ENCODE measurements at places on chromosomes 7 and 10. TPM values are rescaled to one million over a fixed set of nuclear protein-coding genes. Genes with fewer than 3 reads are reported as not detected.

The JAKMIP3 gene
- polyA plus RNA-seq = 0.06 TPM

The CDH23 gene
- polyA plus RNA-seq = 0.01 TPM

The MDFIC gene
- 6.7 TPM for polyA plus RNA-seq

The CALHM1 gene
- not detected for polyA plus RNA-seq

The EEPD1 gene
- 2.6 TPM for polyA plus RNA-seq

The SLC39A12 gene
- 0.03 TPM for polyA plus RNA-seq

The SPDYE11 gene
- polyA plus RNA-seq = not detected

The ZNF736 gene
- 8.2 TPM for polyA plus RNA-seq

The CYP3A5 gene
- 4.5 TPM for polyA plus RNA-seq

The VENTX gene
- not detected for polyA plus RNA-seq

GRCh38 chr10:31678139-31678536 is 250.5 kb downstream of the ARHGAP12 start:
- peaks cover 4% of the 10 kb centered on the region for H3K4me1 ChIP-seq
- H3K36me3 ChIP-seq = no peaks in the 10 kb centered on the region
- DNase-seq = no peak
- no peak overlapping the region for H3K4me3 ChIP-seq
- no peak overlapping the region for H3K27ac ChIP-seq

- DNase-seq = no peak
- no peak overlapping the region for H3K4me3 ChIP-seq
These were observed 81.3 kb downstream of the SEMA3A start for GRCh38 chr7:84113286-84113685.

DNA sequence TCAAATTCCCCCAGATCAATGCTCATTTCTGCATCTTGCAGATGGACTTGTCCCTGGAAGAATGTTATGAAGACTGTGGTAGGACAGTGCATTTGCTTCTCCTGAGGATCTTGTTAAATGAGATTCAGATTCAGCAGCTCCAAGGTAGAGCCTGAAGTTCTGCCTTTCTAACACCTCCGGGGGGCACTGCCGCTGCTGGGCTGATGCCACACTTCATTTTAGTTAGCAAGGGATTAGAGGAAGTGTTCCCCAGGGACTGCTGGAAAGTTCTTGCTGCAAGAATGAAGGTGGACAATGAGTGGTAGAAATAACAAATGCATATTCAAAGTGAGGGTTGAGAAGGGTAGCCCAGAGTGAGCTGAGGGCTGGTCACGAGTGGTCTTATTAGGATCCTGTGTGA is 434.3 kb upstream of the AKR1E2 start:
- DNase-seq = no peak
- H3K4me1 ChIP-seq = no peaks in the 10 kb centered on the region
- no peaks in the 10 kb centered on the region for H3K36me3 ChIP-seq
- no peaks in the 10 kb centered on the region for H3K27me3 ChIP-seq

- H3K36me3 ChIP-seq = no peaks in the 10 kb centered on the region
- no peak overlapping the region for H3K4me3 ChIP-seq
- DNase-seq = no peak
These were observed 4.4 kb upstream of the LUC7L2 start for GRCh38 chr7:139355320-139355719.

DNA sequence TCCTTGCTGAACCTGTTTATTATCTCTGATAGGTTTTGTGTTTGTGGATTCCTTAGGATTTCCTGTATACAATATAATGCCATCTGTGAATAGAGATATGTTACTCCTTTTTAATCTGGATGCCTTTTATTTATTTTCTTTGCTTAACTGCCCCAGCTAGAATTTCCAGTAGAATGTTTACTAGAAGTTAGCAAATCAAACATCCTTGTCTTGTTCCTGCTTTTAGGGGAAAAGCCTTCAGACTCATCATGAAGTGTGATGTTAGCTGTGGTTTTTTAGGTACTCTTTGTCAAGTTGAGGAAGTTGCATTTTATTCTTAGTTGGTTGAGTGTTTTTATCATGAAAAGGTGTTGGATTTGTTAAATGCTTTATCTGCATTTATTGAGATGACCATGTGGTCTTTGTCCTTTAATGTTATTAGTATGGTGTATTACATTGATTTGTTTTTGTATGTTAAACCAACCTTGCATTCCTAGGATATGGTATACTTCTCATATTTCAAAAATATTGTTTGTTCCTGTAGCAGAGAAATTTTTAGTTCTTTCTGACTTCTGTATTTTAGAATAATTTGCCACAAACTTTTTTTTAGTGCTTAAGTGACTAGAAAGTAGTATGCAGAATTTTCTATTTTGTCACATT is 24.3 kb downstream of the PPP2R2D start:
- H3K27me3 ChIP-seq = no peaks in the 10 kb centered on the region
- H3K4me1 ChIP-seq = peaks cover 17% of the 10 kb centered on the region
- no peaks in the 10 kb centered on the region for H3K36me3 ChIP-seq
- no peak overlapping the region for H3K27ac ChIP-seq

- no peak overlapping the region for H3K4me3 ChIP-seq
- no peak overlapping the region for H3K27ac ChIP-seq
- no peaks in the 10 kb centered on the region for H3K27me3 ChIP-seq
- DNase-seq = no peak
- H3K4me1 ChIP-seq = no peaks in the 10 kb centered on the region
- H3K36me3 ChIP-seq = no peaks in the 10 kb centered on the region
These were observed 315.3 kb downstream of the CXCL12 start for GRCh38 chr10:44069573-44069972.

DNA sequence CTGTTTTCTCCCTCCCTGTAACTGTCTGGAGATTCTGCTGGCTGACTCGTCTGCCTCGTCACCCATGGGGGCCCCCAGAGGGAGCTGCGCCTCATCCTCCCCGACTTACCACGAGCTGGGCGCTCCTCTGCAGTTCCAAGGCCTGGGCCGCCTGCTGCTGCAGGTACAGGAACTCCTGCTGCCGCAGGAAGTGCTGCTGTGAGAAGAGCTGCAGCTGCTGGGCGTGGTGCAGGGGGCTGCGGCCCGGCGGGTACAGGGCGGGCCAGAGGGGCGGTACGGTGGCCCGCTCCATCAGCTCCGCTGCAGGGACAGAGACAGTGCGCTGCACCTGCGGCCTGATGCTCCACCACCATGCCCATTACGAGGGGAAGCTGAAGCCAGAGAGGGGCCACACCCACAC is 47.7 kb downstream of the TNRC18 start:
- no peak for DNase-seq
- H3K4me3 ChIP-seq = no peak overlapping the region
- no peak overlapping the region for H3K27ac ChIP-seq
- H3K27me3 ChIP-seq = no peaks in the 10 kb centered on the region

GRCh38 chr10:60703266-60704041 is 74.8 kb upstream of the CDK1 start:
- no peaks in the 10 kb centered on the region for H3K4me1 ChIP-seq
- H3K36me3 ChIP-seq = no peaks in the 10 kb centered on the region
- no peaks in the 10 kb centered on the region for H3K27me3 ChIP-seq
- no peak overlapping the region for H3K27ac ChIP-seq
- no peak for DNase-seq

DNA sequence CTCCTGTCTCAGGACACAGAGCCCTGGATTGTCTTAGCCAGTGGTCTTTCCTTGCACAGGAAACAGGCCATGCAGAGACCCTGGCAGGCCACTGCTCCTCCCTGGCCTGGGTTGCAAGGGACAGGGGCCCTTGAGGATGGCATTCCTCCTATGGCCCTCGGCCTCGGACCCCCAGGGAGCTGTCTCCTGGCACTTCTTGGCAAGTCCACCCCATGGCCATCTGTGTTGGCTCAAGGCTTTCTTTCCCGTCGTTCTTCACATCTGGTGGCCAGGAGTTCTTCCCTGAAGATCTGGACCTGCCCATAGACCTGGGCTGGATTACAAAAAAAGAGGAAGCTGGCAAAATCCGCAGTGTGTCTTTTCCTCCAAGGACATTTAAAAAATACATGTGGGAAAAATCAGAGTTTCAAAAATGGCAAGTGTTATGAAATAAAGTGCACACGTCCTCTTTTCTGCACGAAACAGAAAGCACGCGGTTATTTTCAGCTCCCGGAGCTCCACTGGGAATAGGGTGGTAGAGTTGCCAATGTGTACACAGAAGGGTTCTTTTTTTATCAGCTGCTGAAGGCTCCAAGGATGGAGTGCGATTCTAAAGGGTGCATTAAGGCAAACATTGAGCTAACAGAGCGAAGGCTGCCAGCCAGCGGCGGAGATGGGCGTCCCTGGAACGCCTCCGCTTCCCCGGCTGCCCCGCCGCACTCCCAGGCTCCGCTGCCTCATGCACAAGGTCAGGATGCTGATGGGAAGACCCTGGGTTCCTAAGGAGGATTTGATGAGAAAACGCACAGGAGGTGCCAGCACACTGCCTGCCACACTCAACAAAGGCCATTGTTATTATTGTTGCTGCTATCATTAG is 62.8 kb upstream of the FAM20C start:
- no peak for DNase-seq
- H3K27ac ChIP-seq = no peak overlapping the region
- no peak overlapping the region for H3K4me3 ChIP-seq
- H3K27me3 ChIP-seq = peaks cover 7% of the 10 kb centered on the region

DNA sequence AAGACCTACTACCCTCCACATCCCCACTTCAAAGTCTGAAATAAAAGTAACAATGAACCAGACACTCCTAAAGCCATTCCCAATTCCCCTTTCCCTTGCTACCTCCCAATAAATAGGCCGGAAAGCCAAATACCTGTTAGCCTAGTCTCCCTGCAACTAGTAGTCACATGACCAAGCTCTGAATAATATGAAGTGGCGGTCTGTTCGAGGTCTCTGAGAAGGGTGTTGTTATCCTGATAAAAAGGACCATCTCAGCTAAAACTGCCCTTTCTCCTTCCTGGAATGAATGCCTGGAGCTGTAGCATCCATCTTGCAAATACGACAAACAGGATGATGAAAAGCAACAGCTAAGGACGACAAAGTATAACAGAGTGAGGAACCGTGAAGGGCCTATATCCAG is 6.0 kb downstream of the KIF5B start:
- H3K27ac ChIP-seq = no peak overlapping the region
- no peak for DNase-seq
- peaks cover 6% of the 10 kb centered on the region for H3K36me3 ChIP-seq
- H3K4me1 ChIP-seq = peaks cover 41% of the 10 kb centered on the region
- no peak overlapping the region for H3K4me3 ChIP-seq

DNA sequence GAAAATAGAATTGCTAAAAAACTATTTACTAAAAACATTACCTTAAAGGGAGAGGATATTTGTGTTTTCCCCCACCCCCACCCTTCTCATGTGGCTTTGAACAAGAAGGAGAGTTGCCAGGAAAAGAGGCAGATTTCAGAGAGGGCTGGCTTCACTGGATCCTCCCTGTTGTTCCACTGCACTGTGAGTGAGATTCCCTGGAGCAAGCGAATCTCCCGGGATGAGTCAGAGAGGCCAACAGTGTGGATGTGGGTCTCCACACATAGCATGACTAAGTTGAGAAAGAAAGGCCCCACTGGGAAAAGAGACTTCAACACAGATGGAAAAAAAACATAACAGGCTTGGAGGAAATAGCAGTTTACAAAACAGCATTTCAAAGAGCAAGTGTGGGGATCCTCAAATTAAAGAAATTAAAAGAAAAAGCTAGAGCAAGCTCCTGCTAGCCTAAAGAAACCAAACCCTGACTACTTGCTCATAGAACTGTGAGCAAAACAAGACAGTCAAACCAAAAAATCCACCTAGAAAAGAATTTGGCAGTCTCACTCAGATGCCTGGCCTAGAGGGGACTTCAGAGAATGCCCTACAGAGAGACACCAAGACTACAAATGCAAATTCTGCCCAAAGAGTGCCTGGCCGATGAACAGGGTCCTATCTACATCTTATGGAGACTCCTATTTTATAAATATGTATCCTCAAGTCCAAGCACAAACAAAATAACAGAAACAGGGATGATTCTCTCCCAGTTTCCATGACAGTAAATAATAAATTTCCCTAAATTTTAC is 3.4 kb downstream of the CAV1 start:
- H3K27me3 ChIP-seq = no peaks in the 10 kb centered on the region
- H3K27ac ChIP-seq = peak overlapping the region; percentile 98
- H3K4me1 ChIP-seq = peaks cover 52% of the 10 kb centered on the region

DNA sequence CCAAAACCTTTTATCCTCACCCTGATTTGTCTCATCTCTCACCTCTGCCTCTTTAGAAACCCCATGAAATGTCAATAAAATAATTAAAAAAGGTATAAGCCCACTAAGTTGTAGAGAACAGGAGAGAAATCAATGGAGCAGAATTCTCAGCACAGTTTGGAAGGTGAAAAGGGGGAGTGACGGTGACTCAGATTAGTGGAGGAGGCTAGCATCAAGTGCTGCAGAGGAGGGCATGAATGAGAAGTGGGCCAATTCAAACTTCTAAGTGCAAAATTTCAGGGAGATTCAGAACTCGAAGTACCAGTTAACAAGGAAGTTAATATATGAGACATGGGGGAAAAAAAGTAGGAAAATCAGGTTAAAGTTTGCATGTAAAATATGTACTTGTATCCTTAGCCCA is 34.9 kb upstream of the ETV1 start:
- DNase-seq = no peak
- H3K27me3 ChIP-seq = no peaks in the 10 kb centered on the region
- no peaks in the 10 kb centered on the region for H3K36me3 ChIP-seq
- peaks cover 9% of the 10 kb centered on the region for H3K4me1 ChIP-seq
- no peak overlapping the region for H3K27ac ChIP-seq
- no peak overlapping the region for H3K4me3 ChIP-seq

GRCh38 chr7:78357709-78358108 is 559.1 kb downstream of the PHTF2 start:
- no peaks in the 10 kb centered on the region for H3K27me3 ChIP-seq
- H3K27ac ChIP-seq = no peak overlapping the region
- H3K36me3 ChIP-seq = no peaks in the 10 kb centered on the region
- H3K4me3 ChIP-seq = no peak overlapping the region

DNA sequence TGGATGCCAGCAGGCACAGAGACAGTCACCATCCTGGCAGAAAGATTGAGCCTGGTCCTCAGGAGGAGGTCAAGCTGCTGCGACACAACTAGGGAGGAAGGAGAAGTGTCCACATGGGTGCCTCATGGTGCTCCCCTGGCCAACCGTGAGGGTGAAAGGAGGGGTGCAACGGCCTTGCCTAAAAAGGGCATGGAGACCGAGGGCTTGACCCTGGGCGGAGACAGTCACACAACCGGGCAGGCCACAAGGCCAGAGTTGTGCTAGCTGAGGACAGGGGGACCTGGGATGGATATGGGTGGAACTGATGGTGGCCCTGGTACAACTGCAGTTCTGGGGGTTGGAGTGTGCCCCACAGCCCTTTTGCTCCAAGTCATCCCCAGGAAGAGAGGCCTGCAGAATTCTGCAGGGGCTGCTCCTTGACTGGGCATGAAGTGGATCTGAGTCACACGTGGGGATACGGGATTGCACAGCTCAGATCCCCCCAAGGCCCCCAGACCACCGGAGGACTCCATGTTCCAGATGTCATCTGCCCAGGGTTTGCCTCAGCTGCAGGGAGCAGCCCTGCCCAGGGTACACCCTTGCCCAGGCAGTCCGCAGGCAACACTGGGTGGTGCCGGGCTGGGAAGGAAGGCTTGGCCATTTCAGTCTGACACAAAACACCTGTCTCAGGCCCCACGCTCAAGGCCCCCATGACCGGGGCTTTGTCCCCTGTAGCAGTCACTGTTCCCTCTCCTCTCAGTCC is 602.3 kb upstream of the MGMT start:
- H3K27ac ChIP-seq = no peak overlapping the region
- H3K4me3 ChIP-seq = no peak overlapping the region
- H3K36me3 ChIP-seq = no peaks in the 10 kb centered on the region

GRCh38 chr7:55119571-55119970 is 100.8 kb downstream of the EGFR start:
- H3K4me1 ChIP-seq = peaks cover 69% of the 10 kb centered on the region
- H3K4me3 ChIP-seq = no peak overlapping the region
- peak overlapping the region; percentile 90 for H3K27ac ChIP-seq
- H3K36me3 ChIP-seq = peaks cover 26% of the 10 kb centered on the region
- no peak for DNase-seq
- H3K27me3 ChIP-seq = no peaks in the 10 kb centered on the region

Data from keratinocyte (primary cell).